ENCODE measurements at places on chromosomes 1 and 21. TPM values are rescaled to one million over a fixed set of nuclear protein-coding genes. Genes with fewer than 3 reads are reported as not detected.

DNA sequence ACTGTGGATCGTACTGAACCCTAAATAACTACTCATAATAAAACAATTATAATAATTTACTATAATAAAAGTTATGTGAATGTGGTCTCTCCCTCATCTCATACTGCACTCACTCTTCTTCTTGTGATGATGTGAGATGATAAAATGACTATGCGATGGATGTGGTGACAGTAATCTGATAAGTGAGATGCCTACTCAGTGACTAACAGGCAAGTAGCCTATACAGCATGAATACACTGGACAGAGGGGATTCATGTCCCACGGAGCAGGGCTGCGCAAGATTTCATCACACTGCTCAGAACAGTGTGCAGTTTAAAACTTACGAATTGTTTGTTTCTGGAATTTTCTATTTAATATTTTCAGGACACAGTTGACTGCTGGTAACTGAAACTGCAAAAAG lies 304.0 kb downstream of the DUSP10 start:
- peaks cover 31% of the 10 kb centered on the region for H3K4me1 ChIP-seq

- no peaks in the 10 kb centered on the region for H3K27me3 ChIP-seq
- DNase-seq = no peak
- peak overlapping the region; percentile 99 for H3K27ac ChIP-seq
- peaks cover 11% of the 10 kb centered on the region for H3K36me3 ChIP-seq
- peaks cover 90% of the 10 kb centered on the region for H3K4me1 ChIP-seq
- H3K4me3 ChIP-seq = no peak overlapping the region
Observed at GRCh38 chr1:12148958-12149790, 17.6 kb upstream of the TNFRSF1B start.

DNA sequence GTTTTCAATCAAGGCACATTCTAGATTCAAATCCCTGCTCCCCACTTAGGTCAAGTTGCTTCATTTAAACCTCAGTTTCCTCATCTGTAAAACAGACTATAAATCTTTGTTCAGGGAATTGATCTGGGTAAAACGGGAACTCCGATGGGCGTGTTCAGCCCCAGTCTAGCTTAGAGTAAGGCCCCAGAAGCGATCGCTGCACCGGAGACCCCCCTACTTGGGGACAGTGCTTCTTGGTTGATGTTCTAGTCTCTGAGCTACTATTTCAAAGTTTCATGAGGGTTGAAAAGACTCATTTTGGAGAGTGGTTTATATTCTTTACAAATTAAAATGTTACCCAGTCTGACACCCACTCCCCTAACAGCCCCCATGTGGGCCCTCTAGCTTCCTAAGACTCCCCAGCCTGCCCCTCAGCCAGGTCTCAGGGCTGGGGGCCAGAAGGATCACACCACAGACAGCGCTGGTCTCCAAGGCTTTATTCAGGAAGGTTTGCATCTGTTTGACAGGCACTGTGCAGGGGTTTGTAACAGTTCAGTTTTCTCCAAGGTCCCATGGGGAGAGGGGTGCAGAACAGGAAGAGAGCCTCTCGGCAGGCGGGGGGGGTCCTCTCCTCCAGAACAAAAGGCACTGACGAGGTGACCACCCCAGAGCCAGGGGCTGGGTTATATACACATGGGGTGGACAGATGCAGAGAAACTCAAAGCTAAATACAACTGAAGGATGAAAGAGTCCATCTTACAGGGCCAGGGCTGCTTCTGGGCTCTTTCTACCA lies 82.9 kb downstream of the STUM start:
- H3K4me3 ChIP-seq = no peak overlapping the region
- H3K4me1 ChIP-seq = peaks cover 37% of the 10 kb centered on the region
- H3K36me3 ChIP-seq = peaks cover 8% of the 10 kb centered on the region
- no peaks in the 10 kb centered on the region for H3K27me3 ChIP-seq
- no peak overlapping the region for H3K27ac ChIP-seq

- H3K4me3 ChIP-seq = no peak overlapping the region
- H3K27me3 ChIP-seq = no peaks in the 10 kb centered on the region
- no peaks in the 10 kb centered on the region for H3K36me3 ChIP-seq
- H3K27ac ChIP-seq = no peak overlapping the region
- no peaks in the 10 kb centered on the region for H3K4me1 ChIP-seq
Observed at GRCh38 chr1:79460773-79461436, 454.4 kb upstream of the ADGRL4 start.

- no peak for DNase-seq
- peaks cover 12% of the 10 kb centered on the region for H3K4me1 ChIP-seq
- no peaks in the 10 kb centered on the region for H3K27me3 ChIP-seq
- no peaks in the 10 kb centered on the region for H3K36me3 ChIP-seq
Observed at GRCh38 chr1:161080441-161081405, 8.6 kb downstream of the NECTIN4 start.

Gene CA6
- 4.8 TPM for total RNA-seq

DNA sequence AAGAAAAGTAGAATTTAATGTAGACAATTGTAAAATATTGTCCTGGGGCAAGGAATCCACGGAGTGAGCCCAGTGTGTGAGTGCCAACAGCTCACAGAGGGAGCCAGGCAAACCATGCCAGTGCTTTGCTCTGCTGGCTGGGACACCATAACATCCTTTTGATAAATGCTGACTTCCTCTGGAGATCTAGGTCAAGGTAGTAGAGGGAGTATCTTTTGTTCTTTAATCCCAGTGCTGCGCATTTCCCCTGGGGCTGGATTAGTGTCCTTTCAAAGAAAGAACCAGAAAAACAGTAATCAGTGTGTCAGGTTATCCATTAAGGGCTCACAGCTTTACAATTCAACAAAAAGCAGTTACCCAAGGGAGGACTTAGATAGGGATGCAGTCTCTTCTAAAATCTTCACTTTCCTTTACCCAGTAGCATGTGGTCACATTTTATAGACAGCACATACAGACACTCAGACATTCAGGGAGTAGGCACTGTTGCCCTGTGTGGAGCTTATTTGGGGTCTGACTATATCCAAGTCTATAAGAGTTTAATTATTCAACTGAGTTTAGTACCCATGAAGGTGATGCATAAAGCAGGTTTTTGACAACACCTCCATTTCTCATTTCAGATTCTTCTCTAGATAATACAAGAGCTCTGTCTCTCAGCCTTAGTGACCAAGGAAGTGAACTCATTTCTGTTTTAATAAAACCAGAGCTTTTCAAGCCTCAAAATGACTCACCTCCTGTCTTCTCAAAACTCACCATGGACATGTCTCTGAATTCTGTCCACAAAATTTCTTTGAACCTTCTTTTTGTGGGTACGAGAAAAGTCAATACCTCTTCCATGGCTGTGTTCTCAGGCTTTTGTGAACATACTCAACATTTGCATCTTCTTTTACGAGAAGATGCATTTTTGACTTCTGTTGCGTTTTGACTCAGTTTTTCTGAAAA lies 215.3 kb downstream of the BRINP2 start:
- no peaks in the 10 kb centered on the region for H3K27me3 ChIP-seq
- no peak for DNase-seq
- H3K36me3 ChIP-seq = no peaks in the 10 kb centered on the region

DNA sequence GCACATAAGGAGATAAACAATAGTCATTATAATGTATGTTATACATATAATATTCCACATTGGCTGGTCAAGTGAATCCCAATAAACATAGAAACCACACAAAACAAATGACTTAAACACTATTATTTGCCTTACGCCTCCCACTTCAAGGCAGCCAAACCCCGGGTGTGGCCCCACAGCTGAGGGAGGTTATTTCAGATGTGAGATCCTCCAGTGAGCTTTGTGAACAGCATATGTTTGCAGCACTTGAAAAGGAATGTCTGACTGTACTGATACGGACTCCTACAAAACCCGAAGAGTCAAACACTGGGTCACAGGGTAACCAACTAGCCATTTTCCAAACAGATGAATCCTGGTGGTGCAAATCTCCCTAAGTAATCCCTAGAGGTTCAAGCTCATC lies 27.1 kb upstream of the DISP1 start:
- no peak for DNase-seq
- H3K27ac ChIP-seq = no peak overlapping the region
- H3K27me3 ChIP-seq = peaks cover 27% of the 10 kb centered on the region

Gene FCN3
- not detected for total RNA-seq

- no peak overlapping the region for H3K4me3 ChIP-seq
- H3K36me3 ChIP-seq = no peaks in the 10 kb centered on the region
- H3K4me1 ChIP-seq = no peaks in the 10 kb centered on the region
- no peak overlapping the region for H3K27ac ChIP-seq
Observed at GRCh38 chr1:18540136-18540765, 59.5 kb downstream of the KLHDC7A start.

DNA sequence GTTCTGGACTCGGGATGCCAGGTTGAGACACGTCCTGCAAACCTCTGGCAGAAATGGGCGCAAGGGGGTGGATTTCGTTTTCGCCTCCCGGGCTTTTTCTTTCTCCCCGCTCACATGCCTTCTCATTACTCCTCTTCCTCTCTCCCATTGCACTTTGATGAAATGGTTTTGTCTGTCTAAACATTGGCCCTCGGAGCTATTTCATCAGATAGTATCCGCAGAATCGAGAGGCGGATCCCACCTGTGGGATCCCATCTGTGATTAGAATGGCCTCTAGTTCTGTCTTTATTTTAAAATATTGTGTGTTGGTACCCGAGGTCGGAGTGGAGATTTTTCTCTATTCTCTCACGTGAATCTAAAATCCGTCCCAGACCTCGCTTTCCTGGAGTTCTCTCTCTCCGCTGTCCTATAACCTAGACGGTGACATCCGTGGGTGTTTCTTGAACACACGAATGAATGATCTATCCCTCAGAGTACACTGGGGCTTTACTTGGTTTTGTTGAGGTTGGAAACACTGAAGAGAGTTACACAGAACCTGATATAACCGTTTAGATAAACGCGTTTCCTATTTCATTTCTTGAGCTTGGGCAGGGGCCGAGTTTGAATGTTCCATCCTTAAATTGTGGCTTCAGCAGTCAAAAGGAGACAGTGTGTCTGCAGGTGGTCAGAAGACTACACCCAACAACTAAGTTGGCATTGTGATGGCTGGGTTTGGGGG lies 2.0 kb downstream of the EDARADD start:
- H3K27ac ChIP-seq = peak overlapping the region; percentile 65
- peaks cover 38% of the 10 kb centered on the region for H3K27me3 ChIP-seq
- peak overlapping the region; percentile 77 for H3K4me3 ChIP-seq
- H3K36me3 ChIP-seq = peaks cover 2% of the 10 kb centered on the region

Gene SPRR2G
- total RNA-seq = not detected

Gene TBX15
- total RNA-seq = not detected

Gene KRTAP8-1
- not detected for total RNA-seq

DNA sequence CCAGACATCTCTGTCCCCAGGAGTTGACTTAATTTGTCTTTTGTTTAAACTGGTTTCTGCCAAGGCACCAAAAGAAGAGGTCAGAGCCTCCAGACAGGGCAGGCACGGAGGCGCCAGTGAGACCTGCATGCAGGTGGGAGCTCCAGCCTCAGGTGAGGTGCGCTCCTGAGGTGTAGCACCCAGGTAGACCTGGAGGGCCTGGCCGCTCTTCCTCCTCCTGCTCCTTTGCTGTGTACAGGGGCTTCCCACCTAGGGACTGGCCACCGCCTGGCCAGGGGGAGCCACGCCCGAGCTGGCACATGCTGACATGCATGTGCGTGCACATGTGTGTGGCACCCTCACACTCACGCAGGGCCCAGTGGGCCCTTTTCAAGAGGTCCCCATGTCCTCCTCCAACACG lies 158.7 kb downstream of the PEX14 start:
- no peaks in the 10 kb centered on the region for H3K4me1 ChIP-seq
- no peak overlapping the region for H3K27ac ChIP-seq
- H3K27me3 ChIP-seq = no peaks in the 10 kb centered on the region
- no peak for DNase-seq
- no peak overlapping the region for H3K4me3 ChIP-seq
- no peaks in the 10 kb centered on the region for H3K36me3 ChIP-seq

- no peak for DNase-seq
- H3K4me3 ChIP-seq = no peak overlapping the region
Observed at GRCh38 chr1:33893147-33893830, 29.4 kb downstream of the HMGB4 start.

GRCh38 chr1:226596531-226597165 lies 48.1 kb downstream of the STUM start:
- H3K27me3 ChIP-seq = peaks cover 5% of the 10 kb centered on the region
- H3K4me3 ChIP-seq = no peak overlapping the region
- no peaks in the 10 kb centered on the region for H3K36me3 ChIP-seq
- no peak overlapping the region for H3K27ac ChIP-seq
- no peaks in the 10 kb centered on the region for H3K4me1 ChIP-seq

Data from activated CD8-positive, alpha-beta memory T cell treated with anti-CD3 and anti-CD28 coated beads, Interleukin-2, amount 10 ng/mL, durations not matched to agents 7 days and 5 days (primary cell).